Stimulated activated CD8-positive, alpha-beta memory T cell treated with anti-CD3 and anti-CD28 coated beads, Interleukin-4, amount 100 ng/mL, for 4 hours (primary cell): ENCODE measurements at places on chromosomes 11 and 22.

GRCh38 chr22:31244943-31245451 is 32.9 kb downstream of the LIMK2 start:
- no peak for DNase-seq

DNA sequence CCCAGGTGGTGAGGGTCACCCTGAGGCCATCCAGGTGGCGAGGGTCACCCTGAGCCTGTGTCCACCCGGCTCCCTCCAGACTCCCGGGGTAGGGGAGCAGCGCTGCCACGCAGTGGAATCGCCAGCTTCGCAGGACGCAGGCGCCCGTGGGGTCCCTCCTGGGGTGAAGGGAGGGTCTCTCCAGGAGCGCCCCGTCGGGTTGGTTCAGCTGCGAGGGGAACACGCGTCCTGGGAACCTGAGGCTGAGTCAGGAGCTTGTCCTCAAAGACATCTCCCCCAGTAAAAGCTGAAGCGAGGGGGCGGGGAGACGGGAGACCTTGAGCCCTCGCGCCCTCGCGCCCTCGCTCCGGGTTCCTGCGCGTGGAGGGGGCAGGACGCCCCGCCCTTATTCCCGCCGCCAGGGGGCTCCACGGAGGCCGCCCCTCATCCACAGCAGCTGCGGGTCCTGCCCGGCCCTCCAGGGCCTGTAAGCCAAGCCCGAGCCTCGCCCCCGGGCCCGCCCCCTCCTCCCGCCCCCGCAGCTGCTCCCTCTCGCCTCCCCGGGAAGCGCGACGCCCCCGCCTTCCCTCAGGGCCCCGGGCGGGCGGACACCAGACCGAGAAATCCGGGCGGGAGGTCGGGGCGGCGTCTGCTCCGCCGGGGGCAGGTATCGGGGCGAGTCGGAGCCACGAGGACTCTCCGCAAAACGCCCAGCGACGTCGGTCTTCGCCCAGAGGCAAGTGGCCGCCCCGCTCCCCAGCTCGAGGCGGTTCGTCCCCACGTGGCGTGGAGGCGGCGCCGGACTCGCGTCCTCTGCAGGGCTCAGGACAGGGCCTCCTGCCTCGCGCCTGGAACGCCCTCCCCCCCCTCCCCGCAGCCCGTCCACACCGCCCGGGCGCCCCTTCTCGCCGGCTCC is 22.8 kb downstream of the PIM3 start:
- DNase-seq, result no peak

DNA sequence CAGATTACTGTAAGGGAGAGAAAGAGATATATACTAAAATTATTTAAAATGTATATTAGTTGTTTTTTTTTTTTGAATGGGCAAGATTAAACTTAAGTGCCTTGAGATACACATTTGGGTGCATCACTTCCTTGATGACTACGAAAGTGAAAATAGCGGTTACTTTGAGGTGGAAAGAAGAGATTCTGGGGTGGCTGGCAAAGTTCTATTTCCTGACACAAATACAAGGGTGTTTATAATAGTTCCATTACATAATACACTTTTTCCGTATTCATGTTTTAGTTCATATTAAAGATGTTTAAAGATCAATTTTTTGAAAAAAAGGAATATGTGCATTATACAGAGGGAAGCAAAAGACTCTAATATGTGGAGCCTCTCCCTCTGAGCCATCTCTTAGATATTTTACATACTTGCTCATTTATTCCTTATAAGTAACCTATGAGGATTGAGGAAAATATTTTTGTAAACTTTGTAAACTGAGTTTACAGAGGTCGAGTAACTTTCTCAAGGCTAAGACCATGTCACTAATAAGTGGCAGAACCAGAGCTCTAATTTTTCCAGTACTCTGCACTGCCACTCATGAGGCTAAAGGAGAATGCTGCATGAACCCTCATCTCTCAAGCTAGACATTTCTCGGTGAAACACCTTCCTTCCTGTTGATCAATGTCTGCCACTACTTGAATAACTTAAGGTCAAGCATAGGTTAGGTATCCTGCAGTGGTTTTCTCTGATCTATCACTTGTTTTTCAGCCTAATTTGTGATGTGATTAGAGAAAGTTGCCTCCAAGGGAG is 58.6 kb downstream of the DDIAS start:
- DNase-seq, result no peak

DNA sequence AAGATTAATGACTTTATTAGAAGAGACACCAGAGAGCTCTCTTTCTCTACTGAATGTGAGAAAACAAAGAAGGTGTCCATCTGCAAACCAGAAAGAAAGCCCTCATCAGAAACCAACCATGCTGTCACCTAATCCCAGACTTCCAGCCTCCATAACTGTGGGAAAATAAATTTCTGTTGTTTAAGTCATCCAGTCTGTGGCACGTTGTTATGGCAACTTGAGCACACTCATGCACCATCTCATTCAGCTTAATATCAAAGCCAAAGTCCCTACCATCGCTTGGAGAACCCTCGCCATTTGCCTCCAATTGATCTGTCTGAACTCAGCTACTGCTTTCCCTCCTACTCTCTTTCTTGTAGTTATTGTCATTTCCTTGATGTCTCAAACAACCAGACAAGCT is 766.1 kb upstream of the ARHGAP42 start:
- no peak for DNase-seq

DNA sequence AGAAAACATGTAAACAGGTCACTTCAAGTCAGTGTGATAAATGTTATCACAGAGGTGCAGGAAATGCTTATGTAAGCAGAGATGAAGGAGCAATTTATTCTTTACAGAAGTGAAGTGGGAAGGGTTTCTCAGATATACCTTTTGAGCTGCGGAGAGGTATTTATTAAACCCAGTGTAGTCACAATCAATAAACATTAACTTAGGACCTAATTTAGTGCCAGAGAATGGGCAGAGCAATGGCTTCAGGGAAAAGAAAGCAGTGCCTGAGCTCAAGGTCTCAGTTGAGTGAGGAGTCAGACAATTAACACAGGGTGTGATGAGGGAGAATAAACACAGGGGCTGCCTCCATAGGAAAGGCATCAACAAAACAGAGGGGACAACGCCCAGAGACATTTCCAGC is 1.9 kb downstream of the MS4A5 start:
- no peak for DNase-seq

GRCh38 chr11:41522391-41522790 is 62.9 kb upstream of the LRRC4C start:
- no peak for DNase-seq

DNA sequence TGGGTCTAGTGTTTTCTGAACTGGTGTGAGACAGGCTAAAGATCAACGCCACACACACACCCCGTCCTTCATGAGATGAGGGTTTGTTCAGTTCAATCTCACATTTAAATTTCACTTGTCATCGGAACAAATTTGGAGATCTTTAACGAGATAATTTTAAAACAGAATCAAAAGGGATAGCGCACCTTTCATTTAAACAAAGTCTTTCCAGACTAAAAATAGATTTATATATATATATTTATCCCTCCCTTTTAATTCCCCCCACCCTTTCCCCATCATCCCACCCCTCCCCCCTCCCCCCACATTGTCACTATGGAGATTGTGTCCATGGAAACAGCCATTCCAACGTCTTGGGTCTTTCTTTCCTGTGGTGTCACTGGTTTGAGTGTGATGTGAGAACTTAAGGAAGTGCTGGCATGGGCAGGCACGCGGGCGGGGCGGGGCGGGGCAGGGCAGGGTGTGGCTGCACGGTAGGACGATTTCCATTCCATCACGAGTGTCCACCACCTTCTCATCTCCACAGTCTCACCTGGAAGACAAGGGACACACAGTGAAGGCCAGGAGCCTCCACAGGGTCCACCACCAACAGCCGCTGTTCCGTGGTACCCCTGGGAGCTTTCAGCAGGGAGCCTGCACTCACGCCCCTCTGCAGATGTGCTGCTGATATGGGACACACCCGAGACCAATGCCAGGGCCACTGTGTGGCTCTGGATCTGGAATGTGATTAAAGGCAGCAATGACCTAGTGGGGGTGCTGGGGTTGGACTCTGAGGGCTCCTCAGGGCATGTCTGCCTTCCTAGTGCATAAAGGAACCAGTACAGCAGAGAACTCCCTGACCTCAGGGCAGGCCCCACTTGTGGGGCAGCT is 30.5 kb upstream of the CYP2D6 start:
- no peak for DNase-seq

- DNase-seq, result no peak
These were observed 45.1 kb upstream of the SESN3 start for GRCh38 chr11:95276139-95276538.

DNA sequence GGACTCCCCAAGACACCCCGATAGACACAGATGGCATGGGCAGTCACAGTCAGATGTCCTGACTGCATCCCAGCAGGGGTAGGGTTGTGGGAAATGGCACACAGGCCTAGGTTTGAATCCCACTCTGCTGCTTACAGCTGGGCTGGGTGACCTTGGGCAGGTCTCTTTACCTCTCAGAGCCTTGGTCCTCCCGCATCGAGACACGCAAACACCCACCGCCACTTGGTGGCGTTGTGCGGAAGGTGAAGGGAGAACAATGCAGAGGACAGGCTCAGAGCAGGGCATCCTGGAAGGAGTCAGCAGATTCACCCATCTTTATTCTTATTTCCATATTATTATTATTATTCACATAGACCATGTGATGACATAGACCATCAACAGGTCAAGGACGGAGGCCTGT is 140.5 kb downstream of the MIAT start:
- DNase-seq, result no peak

- no peak for DNase-seq
These were observed 132.4 kb downstream of the MN1 start for GRCh38 chr22:27668828-27669797.

DNA sequence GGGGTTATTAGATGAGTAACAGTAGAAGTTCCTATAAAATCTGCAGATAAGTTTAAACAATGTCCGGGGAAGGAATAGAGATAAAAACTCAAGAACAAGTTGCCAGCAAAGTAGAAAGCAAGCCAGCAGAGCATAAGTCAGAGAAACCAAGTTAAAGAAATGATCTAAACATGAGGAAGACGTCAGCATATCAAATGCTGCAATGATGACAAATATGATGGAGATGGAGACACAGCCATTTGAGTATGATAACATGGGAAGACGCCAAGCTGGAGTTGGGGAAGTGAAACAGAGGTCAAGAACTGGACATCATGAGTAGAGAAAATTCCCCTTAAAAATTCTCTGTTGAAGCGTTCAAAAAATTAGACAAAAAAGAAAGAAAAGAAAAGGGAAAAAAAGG is 571.5 kb downstream of the CNTN5 start:
- no peak for DNase-seq

- DNase-seq, result no peak
These were observed 17.2 kb upstream of the BSX start for GRCh38 chr11:122998727-122999366.

DNA sequence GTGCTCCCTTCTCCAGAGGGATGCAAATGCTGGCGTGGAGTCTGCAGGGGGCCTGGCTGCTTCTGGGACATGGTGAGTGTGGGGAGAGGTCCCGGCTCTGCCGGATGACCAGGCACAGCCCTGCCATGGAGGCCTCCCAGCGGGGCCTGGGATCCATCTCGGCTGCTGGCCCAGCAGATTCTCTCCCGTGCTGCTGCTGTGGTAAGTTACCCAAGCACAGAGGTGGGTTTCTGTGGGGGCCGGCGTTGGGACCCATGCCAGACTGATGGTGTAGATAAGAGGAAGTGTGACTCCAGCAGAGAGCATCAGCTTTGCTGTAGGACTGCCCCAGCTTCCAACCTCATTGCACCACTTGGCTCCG is 147.5 kb upstream of the B3GAT1 start:
- DNase-seq, result no peak
